ENCODE measurements at places on chromosomes 3 and 15.
A peak's percentile ranks its signal among the peaks of the same experiment; 100 is the strongest.

GRCh38 chr3:149454746-149455145, 19.8 kb upstream of the TM4SF4 start:
- DNase-seq, result no peak

- DNase-seq, result no peak
Measured at GRCh38 chr15:61070111-61070901, 158.8 kb downstream of the RORA start.

GRCh38 chr3:168973897-168974296, 689.6 kb downstream of the MECOM start:
- DNase-seq, result no peak

GRCh38 chr3:94494992-94495391, 432.1 kb downstream of the NSUN3 start:
- DNase-seq, result no peak

GRCh38 chr3:128689060-128689459, 36.9 kb upstream of the RAB7A start:
- no peak for DNase-seq

DNA sequence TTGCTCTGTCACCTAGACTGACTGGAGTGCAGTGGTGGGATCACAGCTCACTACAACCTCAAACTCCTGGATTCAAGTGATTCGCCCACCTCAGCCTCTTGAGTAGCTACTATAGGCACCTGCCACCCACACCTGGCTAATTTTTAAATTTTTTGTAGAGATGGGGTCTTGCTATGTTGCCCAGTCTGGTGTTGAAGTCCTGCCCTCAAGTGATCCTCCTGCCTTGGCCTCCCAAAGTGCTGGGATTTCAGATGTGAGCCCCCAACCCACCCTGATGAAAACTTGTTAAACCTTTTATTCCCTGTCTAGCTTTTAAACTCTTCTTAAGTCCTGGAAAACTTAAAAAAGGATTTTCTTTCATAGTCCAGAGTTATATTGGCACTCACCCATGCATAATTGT, 2.6 kb downstream of the ECT2 start:
- no peak for DNase-seq

GRCh38 chr3:182484682-182485081, 308.6 kb upstream of the ATP11B start:
- no peak for DNase-seq

- DNase-seq, result peak; percentile 23
Measured at GRCh38 chr3:31448035-31448881, 84.5 kb upstream of the STT3B start.

DNA sequence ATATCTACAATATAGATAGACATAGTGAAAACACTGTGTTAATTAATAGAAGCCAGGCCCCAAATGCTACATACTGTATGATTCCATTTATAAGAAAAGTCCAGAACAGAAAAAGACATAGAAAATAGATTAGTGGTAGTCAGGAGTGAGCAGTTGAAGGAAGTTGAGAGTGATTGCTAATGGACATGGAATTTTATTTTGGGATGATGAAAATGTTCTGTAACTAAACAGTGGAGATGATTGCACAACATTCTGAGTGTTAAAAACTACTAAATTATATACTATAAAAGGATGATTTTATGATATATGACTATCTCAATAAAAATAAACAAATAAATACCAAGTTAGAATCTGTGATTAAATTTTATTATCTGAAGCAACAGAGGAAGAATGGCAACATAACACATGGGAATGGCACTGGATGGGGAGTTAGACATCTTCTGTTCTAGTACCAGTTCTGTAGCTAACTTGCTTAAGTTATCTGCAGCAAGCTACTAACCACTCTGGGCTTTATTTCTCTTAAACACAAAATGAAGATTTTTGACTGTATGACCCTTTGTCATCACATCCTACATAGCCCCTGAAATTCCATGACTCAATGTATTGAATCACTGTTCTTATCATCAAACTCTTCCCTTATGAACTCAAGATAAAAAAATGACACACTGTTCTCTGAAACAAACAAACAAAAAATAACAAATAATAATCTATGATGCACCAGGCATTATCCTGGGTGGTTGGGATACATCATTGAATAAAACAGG, 612.7 kb downstream of the TBL1XR1 start:
- DNase-seq, result no peak

DNA sequence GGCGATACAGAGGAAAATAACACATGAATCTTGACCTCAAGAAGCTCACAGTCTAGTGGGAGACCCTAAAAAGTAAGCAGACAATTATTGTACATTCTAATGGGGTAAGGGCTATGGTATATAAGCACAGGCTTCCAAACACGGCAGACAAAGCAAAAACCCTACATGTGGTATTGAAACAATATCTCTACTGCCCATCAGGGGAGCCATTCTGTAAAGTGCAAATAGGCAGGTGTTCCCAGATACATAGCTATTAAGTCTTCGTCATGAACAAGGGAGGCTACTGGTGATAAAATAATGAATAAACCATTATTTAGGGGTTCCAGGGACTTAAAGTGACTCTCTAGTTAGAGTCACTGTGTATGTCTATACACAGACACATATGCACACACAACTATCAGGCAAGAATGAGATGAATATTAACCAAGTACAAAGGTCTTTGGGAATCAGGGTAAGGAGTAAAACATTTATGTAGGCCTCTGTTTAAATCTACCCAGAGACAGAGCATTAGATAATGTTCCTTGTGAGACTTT, 38.7 kb upstream of the ASB14 start:
- no peak for DNase-seq

DNA sequence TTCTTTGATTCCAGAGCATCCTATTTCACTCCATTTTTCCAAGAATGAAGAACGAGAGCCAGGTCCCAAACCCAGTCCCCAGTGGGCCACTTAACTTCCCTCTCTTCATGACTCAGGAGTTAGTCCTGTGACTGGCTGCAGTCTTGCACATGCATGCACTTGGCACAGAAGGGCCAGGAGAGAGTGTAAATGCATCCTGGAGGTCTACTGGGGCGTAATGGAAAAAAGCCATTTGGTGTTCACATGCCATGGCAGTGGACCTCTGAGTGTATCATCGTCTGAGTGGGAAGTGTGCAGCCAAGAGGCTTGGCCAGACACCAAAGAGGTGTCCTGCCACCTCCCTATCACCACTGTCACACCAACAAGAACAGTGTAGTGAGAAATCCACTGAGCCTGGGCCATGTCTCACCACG, 15.1 kb upstream of the RFTN1 start:
- DNase-seq, result no peak

- no peak for DNase-seq
Measured at GRCh38 chr3:130470126-130470525, 46.9 kb upstream of the COL6A6 start.

DNA sequence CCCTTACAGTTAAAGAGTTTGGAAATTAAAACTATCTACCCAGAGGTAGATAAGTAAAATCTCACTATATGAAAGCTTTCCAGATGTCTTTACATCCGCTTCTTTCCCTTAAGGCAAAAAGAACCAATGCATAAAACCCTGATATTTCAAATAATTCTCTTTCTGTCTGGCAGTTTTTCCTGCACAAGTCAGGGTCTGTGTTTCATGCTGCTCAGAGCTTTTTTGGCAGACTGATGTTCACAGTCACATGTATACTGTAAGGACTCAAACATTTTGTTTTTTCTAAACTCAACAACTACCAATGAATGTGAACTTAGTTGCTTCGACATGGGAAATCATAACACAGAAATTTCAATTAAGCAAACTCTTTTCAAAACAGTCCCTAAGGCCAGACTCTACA, 988.4 kb downstream of the EPHA3 start:
- no peak for DNase-seq

DNA sequence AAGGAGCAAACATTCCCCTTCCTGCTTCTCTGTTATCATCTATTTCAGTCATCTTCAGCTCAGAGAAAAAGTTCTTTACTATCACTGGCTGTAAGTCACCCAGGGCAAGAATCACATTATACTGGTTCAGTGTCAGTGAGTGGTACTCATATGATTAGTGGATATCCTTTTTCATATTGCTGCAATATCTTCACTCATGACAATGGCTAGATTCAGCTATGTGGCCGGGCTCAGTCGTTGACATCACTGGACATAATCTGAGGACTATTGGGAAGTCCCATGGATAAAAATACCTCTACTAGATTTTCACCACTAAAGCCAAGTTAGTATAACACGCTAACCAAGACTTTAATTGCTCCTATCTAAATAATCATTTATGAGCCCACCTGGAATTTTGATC, 91.3 kb upstream of the UBE2E2 start:
- DNase-seq, result no peak

All from CD4-positive, alpha-beta T cell treated with Interleukin-4 for 4 hours (primary cell).